ENCODE measurements at places on chromosomes 6 and 20.

DNA sequence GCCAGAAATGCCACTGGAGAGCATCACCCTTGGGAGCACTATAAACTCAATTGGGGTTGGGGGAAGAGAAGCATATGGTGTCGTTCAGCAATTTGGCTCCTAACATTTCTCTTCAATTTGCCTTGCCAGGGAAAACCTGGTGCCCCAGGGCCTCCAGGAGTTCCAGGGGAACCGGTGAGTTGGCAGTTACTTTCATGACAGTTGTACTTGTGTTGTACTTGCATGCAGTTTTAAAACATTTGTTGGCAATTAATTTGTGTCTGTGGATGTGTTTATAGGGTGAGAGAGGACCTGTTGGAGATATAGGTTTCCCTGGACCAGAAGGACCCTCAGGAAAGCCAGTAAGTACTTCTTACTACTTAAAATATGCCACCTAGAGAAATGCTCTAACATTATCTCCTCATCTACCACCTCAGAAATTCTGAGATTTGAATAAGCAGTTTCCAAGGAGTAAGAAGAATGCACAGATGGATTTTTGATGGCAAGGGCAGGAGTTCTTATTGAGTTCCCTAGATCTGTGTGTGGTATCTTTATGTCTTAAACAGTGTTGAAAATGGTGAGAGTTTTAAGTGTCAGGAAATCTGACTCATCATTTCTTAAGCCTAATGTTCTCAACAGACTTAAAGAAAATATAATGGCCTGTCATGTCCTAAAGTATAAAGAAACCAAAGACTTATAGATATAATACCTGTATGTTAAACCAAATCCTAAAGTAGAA is 122.5 kb downstream of the COL9A1 start:
- DNase-seq: no peak

DNA sequence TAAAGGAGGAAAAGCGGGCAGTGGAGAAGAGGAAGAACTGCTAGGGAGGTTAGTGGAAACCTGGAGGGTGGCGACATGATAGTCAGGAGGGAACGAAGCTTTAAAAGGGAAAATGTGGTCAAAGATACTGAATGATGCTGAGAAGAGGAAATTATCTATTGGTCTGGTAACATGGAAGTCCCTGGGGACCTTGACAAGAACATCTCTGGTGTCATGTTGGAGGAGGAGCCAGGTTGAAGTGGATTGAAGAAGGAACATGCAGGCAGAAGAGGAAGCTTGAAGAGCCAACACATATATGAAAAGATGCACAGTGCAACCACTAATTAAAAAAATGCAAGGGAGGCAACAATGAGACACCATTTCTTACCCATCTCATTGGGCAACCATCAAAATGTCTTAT is 251.9 kb upstream of the RNF24 start:
- DNase-seq: no peak

- no peak for DNase-seq
These were observed 33.1 kb upstream of the TMEM30A start for GRCh38 chr6:75317503-75318206.

DNA sequence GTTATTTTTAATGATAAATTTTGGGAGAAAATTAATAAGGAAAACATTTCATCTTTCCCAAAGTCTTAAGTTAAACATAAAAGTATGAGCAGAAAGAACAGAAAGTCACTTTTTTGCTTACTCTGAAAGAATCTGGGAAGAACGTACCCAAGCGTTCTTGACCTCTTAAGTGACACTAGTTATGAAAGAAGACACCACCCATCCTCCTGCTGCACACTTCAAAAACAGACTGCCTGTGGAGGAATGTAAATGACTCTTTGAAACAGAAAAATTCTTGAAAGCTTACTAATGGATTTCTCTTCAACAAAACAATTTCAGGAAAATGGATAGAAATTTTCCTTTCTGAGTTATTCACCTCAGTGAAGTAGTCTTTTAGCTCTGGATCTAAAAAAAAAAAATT is 227.7 kb downstream of the MEI4 start:
- no peak for DNase-seq

DNA sequence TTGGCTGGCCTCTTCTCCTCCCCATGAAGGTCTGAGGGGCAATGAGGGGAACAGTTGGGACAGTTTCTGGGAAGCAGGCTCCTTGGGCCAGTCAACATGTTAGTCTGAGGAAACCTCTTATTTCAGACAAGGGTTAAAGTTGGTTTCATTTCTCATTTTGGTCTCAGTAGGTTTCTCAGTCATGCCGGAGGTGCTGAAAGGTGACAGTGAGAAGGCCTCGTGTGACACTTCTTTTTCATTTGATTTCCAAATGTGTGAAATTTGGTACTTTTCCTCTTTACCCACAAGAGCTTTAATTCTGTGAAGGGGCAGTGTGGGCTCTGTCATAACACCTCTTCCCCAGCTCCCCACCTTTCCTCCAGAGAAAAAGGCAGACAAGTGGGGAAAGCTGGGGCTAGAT is 7.5 kb upstream of the GLP1R start:
- DNase-seq: no peak

DNA sequence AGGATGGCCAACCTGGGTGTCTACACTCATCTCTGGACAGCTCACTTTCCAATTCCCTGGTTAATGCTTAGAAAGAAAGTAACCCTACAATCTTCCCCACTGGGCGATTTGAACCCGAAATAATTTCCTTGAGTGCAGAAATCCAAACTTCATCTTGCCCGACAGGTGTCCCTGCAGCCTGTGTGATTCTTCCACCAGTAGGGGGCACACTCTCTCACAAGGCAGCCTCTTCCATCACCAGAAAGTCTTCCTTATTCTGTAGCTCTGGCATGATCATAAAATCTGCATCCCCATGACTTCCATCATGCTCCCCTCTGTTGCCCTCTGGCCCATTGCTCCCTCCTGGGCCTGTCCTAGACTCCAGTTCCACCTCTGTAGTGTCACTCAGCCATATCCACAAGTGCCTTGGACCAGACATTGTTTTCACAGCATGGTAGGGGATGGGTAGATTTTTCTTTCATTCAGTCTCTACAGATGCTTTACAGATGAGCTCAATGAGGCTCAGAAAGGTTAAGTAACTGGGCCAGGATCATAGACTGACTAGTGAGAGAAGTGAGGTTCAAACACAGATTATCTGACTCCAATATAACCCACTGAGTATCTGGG is 170.4 kb upstream of the SPTLC3 start:
- DNase-seq: no peak

DNA sequence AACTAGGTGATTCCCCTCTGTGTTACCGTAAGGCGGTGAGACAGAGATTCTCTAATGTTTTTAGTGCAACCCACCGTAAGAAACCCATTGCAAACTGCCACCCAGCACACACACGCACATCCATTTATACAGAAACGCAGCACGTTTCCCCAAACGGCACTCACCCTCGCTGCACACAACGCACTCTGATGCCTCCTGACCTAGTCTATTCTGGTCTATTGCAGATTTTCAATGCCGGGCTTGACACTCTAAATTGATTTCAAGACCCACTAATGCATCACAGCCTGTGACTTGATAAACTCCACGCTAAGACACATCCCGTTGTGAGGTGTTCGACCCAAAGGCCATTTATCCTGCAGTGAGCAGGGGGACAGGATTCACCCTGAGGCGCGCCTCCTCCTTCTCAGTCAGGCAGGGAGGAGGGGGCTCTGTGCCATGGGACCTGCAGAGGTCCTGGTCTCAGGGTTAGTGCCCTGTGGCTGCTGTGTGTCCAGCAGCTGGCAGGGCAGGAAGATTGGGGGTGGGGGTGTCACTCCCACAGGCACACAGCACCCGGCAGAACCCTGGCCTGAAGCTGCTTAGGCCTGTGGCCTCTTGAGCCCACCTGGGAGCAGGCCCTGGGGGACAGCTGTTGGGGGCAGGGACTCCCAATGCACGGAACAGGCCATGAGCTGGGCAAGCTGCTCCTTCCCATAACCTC is 335.6 kb downstream of the PREX1 start:
- DNase-seq: no peak

GRCh38 chr6:126944512-126944911 is 174.0 kb upstream of the RSPO3 start:
- DNase-seq: no peak

DNA sequence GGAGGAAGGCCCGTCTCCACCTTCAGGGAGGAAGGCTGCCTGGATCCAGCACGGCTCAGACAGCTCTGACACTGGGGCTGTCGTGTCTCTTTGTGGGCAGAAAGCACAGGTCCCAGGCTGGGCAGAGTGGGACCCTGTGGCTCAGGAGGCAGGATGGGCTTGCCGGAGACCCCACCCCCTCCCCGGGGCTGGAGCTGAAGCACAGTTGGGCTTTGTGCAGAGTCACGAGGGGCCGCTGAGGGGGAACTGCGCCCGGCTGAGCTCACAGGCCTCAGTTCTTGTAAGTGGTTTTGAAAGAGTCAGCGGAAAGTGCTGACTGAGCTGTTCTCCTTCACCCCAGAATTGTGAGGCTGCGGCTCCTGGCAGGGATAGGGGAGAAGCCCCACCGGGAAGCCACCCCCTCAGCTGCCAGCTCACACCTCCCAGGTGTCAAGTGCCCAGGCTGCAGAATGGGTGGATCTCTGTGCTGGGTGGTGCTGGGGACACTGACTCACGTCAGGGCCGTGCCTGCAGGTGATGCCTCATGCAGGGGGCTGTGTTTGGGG is 145.5 kb upstream of the RNF24 start:
- no peak for DNase-seq

DNA sequence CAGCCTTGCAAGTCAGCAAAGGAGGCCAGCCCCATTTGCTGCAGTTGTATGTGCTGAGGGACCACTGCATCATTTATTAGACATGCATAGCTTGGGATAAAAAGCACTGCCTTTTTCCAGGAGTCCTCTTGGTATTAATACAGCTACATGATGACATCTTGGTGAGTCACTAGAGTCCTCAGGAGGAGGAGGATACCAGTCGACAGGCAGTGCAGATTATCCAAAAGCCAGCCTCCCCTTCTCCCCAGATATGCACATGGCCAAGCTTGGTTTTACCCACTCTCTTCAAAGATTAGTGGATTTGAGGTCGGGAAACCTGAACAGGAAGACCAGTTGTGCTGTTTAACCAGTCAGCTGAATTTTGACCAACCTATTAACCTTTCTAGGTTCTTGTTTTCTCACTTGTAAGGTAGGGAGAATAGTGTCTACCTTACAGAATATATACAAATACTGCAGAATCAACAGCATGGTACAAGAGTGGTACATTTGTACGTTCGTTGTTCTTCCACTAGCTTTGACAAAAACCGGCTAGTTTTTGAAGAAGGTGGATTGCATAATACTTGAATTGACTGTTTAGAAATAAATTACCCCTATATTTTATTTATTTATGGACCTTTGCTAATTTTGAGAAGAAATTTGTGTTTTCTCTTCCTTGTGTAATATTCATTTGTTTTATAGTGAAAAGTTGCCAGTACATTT is 31.9 kb downstream of the VAPB start:
- no peak for DNase-seq

DNA sequence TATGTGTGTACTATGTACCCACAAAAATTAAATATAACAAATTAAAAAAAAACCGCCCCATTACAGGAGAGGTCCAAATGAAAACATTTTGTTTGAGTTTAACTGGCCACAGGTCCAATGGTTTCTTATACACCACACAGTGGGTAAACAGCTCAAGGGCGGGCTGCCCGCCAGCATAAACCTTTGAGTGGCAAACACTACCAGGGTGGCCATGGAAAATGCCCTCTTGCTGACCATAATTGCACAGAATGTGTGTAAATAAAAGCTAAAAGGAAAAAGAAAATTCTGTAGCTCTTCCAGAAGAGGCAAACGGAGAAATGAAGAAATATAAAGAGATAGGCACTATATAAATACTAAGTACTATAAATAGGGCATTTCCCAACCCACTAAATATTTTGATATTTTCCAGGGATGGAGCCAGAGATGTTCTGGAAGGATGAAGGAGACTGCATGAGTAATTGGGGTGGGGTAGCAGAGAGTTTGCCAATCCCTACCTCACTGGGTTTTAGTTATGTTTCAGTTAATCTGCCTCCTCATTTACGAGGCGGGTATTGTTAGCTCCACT is 1.1 kb upstream of the CDC5L start:
- DNase-seq: no peak

DNA sequence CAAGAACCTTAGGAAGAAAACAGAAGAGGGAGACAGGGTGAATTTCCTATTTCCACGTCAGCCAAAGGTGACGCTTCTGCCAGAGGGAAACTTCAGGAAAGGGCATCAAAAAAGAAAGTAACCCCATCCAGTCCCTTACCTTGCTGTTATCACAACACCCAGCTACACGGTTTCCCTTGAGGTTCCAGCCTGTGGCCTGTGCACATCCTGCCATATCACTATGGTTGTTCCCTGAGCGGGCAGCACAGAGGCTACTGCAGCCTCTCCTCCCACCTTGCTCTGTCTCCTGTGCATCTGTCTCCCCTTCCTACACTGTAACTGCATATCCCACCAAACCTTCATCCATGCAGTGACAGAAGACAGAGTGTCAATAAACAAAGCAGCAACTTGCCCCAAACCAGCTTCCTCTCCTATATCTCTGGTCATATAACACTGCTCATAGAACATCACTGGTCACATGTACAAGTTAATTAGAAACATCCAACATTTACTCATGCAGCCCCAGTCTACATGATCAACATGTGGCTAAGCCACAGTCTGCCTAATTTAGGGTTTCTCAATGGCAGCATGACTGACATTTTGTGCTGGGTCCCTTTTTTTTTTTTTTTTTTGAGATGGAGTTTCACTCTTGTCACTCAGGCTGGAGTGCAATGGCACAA is 54.7 kb downstream of the GFOD1 start:
- DNase-seq: no peak

All from iPS DF 19.7 (cell line).